Hypothalamus (tissue), 51 donors: ENCODE measurements at places on chromosomes 16 and 17.

DNA sequence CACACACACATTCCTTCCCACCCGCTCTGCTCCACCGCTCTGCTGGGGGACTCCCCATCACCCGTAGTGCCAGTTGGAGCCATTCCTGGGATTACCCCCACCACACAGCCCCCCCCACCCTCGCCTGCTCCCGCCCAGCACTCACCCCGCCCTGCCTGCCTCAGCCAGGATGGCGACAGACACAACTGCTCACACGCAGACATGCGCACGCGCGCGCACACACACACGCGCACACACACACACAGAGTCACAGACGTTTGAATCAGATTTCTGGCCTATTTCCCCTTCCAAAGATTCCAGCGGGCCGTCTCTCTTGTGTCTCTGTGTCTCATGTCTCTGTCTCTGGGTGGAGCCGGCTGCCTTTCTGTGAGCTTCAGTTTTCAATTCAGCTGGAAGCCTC, 4.4 kb downstream of the CACNA1G start:
- no peak for DNase-seq

DNA sequence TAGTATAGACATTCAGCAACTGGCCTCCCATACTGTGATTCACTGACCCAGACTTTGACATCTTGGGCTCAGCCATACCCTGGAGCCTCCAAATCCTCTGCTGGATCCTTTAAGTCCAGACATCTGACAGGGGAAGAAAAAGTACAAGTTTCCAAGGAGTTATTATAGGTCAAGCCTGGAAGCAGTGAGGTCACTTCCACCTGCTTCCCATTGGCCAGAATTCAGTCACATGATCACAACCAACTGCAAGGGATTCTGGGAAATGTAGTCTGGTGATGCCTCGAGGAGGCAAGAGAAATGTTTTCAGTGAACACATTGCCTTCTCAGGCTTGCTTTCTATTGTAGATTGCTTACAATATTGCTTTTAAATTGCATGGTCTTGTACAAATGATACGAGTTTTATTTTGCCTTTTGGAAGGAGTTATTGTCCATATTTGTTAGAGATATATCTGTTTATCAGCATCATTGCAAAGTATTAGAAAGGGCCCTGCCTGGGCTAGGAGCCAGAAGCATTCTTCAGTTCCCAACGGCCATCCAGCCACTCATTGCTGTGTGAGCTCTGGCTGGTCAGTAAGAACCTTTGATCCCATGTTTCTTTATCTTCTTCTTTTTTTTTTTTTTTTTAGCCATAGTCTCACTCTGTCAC, 696.9 kb downstream of the WWOX start:
- no peak for DNase-seq

DNA sequence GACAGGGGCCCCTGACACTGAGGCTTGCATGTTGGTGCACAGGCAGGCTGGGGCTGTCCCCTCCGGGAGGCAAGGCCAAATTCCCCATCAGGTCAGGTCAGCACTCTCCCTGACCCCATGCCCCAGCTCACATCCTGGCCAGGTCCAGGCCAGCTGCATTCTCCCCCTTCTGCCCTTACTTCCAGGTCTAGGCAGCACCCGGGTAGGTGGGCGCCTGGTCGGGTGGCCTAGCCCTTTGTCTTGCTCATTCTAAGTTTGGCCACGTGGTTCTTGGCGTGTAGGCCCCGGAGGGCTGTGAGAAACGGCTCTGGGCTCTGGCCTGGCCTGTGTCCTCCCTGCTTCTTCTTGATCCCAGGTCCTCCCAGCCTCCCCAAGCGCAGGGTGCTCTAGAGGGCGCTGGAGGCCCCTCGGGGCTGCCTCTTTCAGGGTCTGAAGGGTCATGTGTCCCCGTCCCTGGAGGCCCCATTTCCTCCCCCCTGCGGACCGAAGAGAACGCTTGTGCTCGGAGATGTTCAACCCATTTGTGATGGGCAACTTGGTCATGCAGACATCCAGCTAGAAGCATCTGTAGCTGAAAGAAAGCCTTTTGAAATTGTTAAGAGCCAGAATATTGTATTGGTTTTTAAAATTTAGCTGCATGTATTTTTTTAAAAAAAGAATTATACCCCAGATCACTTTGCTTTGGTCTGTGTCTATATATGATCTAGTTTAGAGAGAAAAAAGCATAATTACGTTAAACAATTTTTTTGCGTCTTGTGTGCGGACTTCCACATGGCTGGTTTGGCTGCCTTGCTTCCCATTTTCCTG, 6.7 kb downstream of the BAHCC1 start:
- DNase-seq = peak; percentile 63

DNA sequence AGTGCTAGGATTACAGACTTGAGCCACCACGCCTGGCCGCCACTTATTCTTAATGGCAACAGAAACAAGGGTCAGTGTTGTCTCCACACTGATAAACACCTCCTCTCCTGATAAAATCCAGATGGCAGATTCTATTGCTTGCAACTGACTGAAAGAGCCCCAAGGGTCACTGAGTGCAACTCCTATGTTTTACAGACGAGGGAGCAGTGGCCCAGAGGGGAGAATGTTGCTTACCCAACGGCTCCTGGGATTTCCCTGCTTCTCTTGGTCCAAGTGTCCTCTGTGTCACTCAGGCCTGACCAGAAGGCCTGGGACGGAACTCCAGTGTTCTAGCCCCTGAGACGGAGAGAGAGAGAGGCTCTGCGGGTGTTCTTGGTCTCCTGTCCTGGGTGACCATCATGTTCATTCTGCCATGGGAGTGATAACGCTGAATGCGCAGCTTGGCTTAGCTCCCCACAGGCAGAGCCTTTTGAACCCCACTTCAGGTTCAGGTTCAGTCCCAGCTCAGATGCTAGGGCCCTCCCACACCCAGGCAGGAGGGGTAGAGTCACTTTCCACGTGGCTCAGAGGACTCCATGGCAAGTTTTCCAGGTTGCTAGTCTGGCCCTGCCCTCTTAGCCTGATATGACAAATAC, 77.3 kb upstream of the NLRP1 start:
- no peak for DNase-seq

DNA sequence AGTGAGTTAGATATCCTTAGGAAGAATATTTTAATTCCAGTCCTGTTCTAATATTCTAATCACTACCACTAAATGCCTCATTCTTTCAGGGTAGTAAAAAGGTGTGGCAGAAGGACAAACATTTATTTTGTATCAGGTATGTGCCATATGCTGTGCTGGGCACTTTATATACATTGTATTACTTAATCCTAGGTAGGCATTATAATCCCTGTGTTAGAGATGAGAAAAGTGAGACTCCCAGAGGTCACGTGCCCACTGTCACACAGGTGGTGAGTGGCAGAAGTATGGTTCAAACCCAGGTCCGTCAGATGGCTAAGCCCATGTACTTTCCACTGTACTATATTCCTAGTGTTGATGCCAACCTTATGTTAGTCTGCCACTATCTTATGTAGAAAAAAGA, 104.7 kb upstream of the NOG start:
- no peak for DNase-seq

GRCh38 chr17:57357392-57357784, 101.1 kb downstream of the MSI2 start:
- DNase-seq = no peak

DNA sequence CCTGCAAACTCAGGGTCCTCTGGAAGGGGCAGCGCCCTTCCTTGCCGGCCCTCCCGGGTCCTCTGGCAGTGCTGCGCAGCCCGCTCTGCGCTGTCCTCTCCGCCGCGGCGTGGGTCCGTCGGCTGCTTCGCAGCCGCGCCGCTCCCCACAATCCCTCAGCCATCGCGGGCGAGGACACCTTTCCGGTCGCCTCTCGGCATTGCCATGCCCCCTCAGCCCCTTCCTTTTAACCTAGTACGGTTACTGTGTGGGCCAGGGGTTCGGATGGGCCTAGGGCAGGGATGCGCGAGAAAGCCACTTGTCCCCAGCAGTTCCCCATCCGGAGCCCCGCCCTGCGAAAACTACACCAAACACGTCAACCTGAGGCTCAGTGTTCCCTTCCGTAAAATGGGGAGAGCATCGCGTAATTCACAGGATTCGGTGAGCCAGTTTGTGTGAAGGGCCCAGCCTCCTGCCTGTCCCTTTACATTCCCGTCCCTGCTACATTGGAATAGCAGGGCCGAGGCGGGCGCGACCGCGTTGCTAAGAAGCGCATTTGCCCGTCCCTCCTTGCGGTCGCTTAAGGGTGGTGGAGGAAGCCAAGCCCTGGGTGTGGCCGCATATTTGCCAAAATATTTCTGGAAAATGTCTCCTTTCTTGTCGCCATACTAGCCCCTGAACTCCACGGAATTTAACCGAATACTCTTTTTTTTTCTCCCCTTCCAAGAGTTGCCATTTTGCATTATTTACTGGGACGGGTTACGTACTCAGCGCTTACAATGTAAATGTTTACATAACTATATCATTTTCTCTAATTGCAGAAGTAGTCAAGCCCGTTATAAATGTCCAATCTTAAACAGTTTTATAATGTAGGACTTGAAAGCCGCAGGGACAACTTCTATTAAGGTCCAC, 13.2 kb downstream of the COPZ2 start:
- DNase-seq = no peak

GRCh38 chr16:67923414-67924116, 8.1 kb downstream of the CTRL start:
- DNase-seq = no peak

DNA sequence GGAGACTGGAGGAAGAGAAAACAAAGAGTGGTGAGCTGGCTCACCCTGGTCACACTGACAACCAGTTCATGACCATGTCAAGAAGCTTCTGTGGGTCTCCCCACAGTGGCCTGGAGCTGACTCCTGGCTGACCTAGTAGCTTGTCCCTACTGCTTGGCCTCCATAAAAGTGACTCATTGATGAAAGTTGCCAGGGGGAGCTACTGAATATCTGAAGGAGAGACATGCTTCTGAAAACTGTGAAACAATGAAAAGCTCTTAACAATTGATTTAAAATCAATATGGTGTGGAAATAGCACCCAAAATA, 22.0 kb downstream of the SMPD3 start:
- DNase-seq = no peak

DNA sequence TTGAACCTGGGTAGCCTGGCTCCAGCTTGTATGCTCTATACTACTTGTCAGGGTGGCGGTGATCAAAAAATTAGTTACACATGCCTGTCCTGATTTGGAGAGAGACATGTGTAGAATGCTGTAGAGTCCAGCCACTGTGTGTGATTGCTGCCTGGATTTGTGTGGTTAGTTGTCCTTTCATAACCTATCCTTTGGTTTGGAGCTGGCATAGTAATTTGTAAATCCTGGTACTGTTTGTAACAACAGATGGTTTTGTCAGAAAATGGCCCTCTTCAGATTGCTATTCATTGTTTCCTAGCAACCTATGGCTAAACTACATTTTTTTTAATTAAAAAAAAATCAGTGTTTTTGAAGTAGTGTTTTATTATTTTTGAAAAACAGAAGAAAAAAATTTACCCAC, 30.5 kb downstream of the ETV4 start:
- DNase-seq = no peak

- DNase-seq = no peak
Observed at GRCh38 chr16:17591655-17592405, 121.1 kb upstream of the XYLT1 start.

DNA sequence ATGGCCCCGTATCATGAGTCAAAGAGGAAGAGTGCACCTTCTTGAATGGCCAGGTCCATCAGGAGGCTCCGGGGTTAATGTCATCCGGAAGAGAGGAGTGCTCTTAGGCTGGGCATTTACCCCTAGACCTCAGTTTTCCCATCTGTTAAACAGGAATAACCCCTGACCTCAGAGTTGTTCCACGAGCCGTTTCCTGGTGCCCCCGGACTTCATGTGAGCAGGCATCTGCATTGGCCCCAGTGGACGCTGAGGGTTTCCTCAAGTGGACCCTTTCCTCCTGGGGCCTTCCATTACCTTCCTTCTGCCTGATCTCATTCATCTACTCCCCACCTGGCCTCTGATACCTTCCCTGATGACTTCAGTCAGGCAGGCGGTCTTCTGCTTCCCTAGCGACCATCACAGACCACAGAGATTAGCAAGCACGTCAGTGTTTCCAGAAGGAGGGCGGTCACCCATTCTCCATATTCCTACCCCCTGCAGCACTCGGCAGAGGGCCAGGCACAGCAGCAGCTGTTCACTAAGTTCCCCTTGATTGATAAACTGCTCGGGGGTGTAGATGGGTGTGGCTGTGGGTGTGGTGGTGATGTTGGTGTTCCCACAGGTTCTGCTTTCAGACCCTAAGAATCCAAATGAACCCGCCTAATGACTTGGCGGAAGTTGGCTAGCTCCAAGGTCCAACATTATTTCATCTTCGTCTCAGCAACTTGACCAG, 346.6 kb upstream of the TNRC6C start:
- DNase-seq = no peak

GRCh38 chr16:60230666-60231065, 1496.5 kb upstream of the GOT2 start:
- no peak for DNase-seq

GRCh38 chr17:49698005-49698404, 9.8 kb downstream of the SLC35B1 start:
- DNase-seq = no peak

DNA sequence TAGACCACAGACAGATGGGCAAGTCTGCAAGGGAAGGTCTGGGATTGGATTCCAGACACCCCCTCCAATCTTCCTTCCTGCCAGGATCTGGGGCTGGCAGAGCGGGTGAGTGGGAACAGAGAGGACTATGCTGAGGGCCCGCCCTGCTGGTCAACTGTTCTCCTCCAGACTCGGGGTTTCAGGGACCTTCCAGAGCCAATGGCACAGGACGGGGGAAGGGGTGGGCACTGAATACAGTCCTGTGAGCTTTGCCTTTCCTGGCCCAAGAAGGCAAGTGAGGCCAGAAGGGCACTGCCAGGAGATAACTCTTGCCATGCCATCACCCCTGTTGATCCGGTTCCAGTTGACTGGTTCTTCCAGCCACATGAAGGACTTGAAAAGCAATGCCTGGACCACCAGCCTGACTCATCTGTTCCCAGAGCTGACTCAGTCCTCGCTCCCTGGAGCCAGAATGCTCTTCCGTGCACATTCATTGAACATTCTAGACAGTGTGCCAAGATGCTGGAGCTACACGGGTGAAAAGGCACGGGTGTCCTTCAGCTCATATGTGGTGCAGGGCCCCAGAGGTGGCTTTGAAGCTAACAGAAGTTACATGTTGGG, 533 bp upstream of the MEFV start:
- DNase-seq = no peak

- peak; percentile 57 for DNase-seq
Observed at GRCh38 chr17:74393346-74393942, 26.1 kb downstream of the GPR142 start.

GRCh38 chr16:50677351-50677750, 3.8 kb downstream of the SNX20 start:
- no peak for DNase-seq

GRCh38 chr17:81459224-81459623, 53.4 kb downstream of the ACTG1 start:
- no peak for DNase-seq

DNA sequence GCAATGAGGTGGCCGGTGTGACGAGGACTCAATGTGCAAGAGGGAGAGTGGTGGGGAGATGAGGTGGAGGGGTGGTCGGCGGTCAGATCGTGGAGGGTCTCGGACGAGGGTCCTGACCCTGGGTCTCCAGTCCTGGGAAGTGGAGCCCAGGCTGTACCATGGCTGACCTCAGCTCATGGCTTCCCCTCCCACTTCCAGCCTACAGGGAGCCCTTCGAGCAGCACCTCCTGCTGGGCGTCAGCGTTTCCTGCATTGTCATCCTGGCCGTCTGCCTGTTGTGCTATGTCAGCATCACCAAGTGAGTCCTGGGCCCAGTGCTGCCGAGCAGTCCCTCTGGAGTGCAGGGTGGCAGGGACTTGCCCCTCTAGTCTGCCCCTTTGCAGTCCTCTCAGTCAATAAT, 41.8 kb downstream of the IL4R start:
- DNase-seq = no peak
